ENCODE measurements at places on chromosomes 1 and 21.

GRCh38 chr1:35557118-35557610 lies at the start of gene KIAA0319L:
Gene KIAA0319L (minus strand): TSS chr1:35557403. CDS start chr1:35554491, 2,912 bp downstream.
- no peak for DNase-seq

DNA sequence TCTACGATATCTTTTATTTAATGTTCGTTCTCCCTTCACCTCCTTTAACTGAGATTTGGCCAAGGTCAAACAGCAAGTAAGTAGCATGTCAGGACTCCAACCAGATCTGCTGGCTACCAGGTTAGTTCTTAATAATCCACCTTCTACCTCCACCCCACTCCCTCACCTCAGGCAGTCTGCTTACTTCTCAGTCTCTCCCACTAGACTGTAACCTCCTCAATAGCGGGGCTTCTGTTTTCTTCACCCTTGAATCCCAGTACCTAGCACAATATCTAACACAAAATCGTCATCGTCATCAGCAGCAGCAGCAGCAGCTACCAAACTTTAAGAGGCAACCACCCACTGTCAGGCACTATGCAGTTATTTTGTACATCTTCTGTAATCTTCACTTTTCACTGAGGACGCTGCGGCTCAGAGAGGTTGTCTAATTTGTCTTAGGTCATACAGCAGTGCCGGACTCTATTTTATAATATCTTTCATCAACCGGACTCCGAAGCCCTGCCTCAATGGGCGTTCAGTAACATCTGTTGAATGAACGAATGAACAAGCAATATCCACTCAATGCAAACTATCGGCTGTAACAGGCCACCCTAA lies 859 bp upstream of the MAGI3 start:
- DNase-seq = no peak

DNA sequence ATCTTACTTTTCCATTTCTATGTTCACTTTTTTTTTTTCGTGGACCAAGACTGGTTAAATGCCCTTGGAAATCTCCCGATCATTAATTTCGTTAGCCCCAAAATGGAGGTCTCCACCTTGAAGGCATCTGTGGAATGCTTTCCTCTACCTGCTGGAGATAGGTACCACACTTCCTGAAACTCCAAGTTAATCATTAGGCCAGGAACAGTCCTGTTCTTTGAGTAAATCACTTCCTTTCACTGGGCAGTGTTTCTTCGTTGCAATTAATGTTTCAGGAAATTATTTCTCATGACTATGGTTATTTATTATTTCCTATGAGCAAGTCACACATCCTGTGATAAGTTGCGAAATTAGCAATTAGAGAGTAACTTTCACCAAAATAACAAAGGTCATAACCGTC lies 225.2 kb upstream of the LYPLAL1 start:
- DNase-seq = no peak

- no peak for DNase-seq
Observed at GRCh38 chr1:208122612-208123358, 121.4 kb downstream of the PLXNA2 start.

GRCh38 chr1:11842154-11843041 lies 5.2 kb downstream of the NPPA start:
- DNase-seq = no peak

- DNase-seq = no peak
Observed at GRCh38 chr1:98344731-98345130, 316.8 kb upstream of the SNX7 start.

GRCh38 chr1:81811757-81812371 lies 11.1 kb downstream of the ADGRL2 start:
- no peak for DNase-seq

DNA sequence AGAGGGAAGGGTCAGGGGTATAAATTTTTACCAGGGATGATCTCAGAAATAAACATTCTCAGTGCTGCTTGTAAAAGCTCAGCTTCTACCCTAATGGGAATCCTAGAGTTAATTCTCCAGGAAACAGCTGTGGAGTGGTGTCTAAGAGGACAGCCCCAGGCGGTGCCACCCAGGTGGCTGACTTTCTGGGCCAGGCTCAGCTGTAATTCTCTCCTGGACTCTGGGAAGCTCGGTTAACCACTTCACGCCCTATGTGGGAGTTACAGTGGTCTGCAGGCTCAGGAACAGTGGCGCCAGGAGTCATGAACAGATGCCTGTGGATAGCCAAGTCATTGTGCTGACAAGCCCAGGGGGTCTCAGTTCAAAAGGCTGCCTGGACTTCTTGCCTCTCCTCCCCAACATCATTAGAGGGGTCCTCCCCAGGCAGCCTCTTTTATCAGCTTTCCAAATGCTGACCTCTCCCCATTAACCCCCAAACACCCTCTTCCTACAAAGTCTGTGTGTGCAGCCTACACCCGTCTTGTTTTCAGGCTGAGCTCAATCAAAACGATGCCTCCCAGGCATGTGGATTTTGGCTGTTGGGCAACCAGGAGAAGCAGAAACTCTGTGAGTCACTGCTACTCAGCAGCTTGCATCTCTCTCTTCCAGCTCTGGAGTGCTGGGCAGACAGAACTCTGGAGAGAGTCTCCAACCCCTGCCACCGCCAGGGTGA lies 1.2 kb downstream of the HHIPL2 start:
- no peak for DNase-seq

All from activated CD4-positive, alpha-beta T cell treated with anti-CD3 and anti-CD28 coated beads, Interleukin-2, amount 10 ng/mL, durations not matched to agents 7 days and 5 days (primary cell).